Cardiac muscle cell (in vitro differentiated cells and primary cell): ENCODE measurements at places on chromosomes 7 and 10.

- DNase-seq: no peak
Measured at GRCh38 chr7:84393786-84394185, 199.2 kb upstream of the SEMA3A start.

- no peak for DNase-seq
Measured at GRCh38 chr7:26307226-26307625, 15.6 kb downstream of the SNX10 start.

- no peak for DNase-seq
Measured at GRCh38 chr10:117938104-117938503, 108.6 kb downstream of the RAB11FIP2 start.

DNA sequence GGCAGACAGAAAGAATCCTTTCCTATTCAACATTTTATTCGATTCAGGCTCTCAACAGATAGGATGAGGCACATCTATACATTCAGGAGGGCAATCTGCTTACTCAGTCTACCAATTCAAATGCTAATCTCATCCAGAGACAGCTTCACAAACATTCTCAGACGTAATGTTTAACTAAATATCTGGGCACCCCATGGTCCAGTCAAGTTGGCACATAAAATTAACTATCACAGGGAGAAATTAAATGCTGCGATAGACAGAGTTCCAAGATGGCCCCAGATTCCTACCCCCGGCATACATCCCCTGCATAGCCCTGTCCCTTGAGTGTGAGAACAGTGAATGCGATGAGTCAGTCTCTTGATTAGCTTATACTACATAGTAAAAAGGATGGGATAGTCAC lies 184.3 kb downstream of the FGFR2 start:
- DNase-seq: no peak

- peak; percentile 56 for DNase-seq
Measured at GRCh38 chr7:135930565-135931461, 46.3 kb downstream of the MTPN start.

- DNase-seq: no peak
Measured at GRCh38 chr7:146208492-146208891, 91.9 kb downstream of the CNTNAP2 start.

GRCh38 chr7:120445276-120445675 lies 172.3 kb downstream of the KCND2 start:
- DNase-seq: no peak

DNA sequence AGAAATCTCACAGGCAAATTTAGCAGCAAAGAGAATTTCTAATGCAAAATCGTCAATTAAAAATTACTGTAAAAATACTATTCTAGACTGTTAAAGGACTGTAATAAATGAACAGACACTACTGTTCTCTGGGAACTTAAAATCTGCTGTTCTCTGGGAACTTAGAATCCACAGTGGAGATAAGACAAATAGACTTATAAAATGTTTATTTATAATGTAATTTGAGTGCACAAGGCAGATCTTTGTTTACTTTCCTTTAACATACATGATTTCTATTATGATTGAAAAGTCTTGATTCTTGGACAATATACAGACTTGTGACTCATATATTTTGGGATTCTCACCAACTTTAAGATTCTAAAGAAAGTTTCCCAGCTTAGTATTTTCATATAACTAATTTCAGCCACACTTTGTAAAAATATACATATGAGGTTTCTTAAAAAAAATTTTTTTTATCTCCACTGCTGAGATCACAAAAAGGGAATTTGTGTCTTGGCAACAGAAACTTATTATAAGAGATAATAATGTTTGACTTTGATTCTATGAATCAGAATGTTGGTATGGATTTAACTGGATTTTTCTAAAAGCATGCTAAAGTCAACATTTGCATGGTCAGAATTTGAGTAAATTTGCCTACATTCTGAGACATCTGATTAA lies 166.3 kb upstream of the RHOBTB1 start:
- DNase-seq: peak; percentile 11

DNA sequence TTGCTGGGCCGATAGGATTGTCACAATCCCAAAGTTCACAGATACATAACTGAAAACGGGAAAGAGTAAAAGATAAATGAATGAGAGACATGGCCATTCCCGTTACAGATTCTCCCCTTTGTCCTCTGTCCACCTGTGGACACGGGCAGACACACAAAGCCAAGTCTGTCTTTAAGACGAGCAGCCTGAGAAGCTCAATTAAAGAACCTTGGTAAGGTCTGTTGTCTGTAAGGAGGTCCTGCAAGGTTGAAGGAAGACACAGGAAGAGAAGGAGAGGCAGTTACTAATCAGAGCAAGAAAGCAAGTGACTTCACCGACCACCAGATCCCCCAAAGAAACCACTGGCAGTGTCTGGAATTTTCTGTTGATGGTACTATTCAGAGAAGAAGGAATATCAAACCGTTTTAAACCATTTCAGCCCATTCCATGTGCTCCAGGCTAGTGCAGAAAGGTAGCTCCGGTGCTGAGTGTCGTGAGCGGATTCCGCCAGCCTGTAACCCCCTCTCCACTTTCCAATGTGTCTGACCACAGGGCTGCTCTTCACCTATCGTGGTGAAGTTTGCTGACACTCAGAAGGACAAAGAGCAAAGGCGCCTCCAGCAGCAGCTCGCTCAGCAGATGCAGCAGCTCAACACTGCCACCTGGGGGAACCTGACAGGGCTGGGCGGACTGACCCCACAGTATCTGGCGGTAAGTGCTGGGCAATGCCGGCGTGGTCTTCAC lies 252.6 kb downstream of the CELF2 start:
- peak; percentile 95 for DNase-seq

DNA sequence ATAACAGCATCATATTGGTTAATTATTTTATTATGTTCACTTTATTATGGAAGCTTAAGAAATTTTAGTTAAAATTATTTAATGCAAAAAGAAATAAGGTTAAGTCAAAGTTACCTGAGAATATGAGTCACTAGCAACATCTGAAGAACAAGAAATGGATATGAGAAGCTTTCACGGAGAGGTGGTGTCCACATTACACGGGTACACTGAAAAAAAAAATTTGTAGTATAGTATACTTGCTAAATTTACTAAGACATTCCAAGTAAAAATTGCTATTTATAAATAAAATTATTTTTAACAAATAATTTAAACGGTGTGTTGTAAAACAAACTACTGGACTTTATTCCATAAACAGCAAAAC lies 63.9 kb downstream of the DPY19L1 start:
- no peak for DNase-seq

GRCh38 chr10:19922236-19922963 lies 106.2 kb downstream of the PLXDC2 start:
- no peak for DNase-seq

GRCh38 chr7:70638158-70639107 lies 493.5 kb upstream of the GALNT17 start:
- no peak for DNase-seq

DNA sequence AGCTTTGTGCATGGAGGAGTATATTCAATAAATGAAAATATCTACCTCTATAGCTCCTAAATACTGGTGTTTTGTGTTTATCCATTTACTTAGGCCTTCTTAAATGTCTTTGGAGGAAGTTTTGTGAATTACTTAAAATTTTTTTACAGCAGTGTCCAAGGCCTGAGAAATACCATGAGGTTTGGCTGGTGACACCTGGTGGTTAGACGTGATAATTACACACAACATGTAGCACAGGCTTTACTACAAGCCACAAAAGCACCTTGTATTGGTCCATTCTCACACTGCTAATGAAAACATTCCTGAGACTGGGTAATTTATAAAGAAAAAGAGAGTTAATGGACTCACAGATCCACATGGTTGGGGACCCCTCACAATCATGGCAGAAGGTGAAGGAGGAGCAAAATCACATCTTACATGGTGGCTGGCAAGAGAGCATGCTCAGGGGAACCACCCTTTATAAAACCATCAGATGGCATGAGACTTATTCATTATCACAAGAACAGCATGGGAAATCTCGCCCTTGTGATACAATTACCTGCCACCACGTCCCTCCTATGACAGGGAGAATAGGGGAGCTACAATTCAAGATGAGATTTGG lies 20.6 kb downstream of the HYAL4 start:
- peak; percentile 84 for DNase-seq

DNA sequence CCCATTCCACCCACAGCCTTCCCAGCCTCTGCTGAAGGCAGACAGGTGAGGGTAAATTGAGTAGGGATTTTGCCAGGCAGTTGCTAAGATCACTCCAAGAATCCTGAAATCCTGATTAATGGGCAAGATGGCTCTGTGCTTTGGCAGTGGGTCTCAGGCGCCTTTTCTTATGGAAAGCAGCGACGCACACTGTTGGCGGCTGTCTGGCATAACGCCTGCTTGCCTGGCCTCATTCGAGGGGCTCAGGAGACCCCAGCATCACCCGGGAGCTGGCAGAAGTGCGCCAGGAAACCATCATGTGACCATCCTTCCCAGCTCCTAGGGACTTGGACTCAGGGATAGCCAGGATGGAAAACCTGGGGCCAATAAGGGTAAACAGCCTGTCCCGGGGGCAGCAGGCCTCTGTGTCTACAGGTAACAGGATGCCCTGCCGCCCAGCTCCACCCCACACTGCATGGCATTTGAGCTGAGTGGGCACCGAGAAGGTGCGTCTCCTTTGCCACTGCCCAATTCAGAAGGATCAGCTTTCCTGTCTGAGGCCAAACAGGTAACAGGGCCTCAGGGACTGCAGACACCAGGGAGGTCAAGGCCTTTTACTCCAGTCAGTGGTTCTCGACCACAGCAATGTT lies 98.6 kb downstream of the FAM53B start:
- DNase-seq: no peak

DNA sequence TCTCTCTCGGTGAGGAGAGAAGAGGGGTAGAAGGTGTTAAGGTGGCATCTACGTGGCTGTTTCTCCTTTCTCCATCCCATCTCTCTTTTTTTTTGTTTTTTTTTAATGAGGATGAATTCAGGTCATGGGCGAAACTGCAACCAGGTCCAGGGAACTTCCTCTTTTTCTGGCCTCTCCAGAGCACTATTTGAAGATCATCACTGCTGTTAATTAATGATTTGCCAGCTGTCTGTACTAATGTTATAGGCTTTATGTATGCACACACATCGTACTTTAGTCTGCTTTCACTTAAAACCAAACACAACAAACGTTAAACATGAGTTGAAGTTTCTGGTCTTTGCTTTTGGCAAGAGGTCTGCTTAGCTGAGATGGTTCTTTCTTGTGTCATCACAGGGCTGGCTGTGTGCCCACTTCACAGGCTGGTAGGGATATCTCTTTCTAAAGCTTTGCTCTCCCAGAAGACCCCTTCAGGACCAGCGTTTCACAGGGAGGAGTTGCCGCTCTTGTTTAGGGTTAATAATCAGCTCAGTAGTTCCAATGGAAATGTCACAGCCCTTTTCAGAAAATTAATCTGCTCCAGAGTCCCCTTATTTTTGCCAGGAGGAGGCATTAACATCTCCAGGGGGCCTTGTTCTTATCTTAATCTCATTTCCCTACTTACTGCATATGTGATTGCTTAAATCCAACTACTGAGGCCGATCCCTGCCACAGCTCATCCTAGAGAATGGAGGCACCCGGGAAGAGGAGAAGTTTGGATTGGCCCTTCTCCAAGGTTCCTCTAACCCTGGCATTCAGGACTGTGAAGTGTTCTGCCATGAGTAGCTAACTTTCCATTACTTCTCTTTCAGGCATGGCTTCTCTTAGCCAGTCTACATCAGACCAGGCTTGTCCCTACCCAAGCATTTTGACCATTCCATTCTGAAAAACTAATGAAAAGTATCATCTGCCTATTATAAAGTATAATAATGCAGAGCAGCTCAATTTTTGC lies 273.9 kb upstream of the NFE2L3 start:
- DNase-seq: no peak

DNA sequence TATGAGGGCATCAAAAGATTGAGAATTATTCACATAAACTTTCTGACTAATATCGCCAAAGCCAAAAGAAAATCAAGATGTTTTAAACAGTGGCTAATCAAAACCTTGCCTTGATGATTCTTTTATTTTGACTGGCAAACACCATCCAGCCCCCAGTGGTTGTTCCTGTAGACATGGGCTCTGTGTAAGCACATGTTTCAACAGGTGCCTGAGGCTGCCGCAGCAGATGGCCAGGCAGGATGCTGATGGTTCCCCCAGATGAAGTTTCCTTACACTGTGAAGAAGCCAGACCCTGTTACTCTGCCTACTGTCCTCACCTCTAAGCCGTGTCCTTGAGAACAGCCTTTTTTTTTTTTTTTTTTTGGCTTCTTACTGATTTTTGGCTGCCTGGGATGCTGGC lies 146.5 kb downstream of the RAB11FIP2 start:
- no peak for DNase-seq

DNA sequence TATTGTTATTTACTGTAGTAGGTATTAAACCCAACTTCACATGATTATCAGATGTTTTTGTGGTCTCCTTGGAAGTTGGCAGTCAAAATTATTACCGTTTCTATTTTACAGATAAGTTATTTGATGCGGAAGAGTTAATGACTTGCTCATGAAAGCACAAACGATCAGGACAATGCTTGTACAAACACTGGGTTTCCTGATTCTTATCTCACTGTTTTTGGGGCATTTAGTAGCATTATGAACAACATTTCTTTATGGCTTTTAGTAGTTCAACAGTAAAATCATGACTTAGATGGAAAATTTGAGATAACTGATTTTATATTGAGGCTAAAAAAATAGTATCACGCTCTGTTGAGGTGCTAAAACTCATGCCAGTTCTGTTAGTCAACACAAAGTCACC lies 361.5 kb upstream of the MBL2 start:
- no peak for DNase-seq

DNA sequence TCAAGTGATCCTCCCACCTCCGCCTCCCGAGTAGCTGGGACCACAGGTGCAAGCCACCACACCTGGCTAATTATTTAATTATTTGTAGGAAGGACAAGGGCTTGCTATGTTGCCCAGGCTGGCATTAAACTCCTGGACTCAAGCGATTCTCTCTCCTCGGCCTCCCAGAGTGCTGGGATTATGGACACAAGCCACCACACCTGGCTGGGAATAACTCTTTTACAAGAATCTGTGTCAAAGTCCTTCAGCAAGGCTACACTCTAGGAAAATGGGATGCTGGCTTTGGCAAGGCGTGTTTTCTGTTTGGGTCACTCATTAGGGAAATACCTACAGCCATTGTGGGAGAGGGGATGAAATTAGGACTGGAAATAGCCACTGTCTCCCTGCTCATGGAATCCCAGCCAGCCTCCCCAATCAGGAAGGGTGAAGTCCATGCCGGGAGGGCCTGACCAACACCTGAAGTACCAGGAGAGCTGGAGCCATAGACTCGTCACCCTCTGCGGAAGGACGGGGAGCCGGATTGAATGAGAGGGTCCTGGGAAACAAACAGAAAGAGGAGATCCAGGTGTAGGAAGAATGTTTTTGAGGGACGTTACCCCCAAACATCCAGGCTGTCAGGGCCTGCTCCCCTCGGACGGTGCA lies 72.2 kb upstream of the MYL10 start:
- no peak for DNase-seq

- peak; percentile 15 for DNase-seq
Measured at GRCh38 chr10:49394933-49395740, 752 bp downstream of the DRGX start.

GRCh38 chr7:130741331-130741995 lies 7.5 kb upstream of the KLF14 start:
- DNase-seq: no peak

GRCh38 chr10:132112611-132113010 lies 46.9 kb downstream of the JAKMIP3 start:
- DNase-seq: no peak

GRCh38 chr10:69697006-69697405 lies 67.0 kb downstream of the FAM241B start:
- DNase-seq: no peak
